Stimulated activated CD4-positive, alpha-beta T cell treated with anti-CD3 and anti-CD28 coated beads, Interleukin-12 subunit alpha, Interleukin-12 subunit beta, amount 100 ng/mL, for 24 hours (primary cell): ENCODE measurements at places on chromosomes 7 and 10.

- DNase-seq: no peak
Measured at GRCh38 chr10:44249490-44249889, 135.4 kb downstream of the CXCL12 start.

DNA sequence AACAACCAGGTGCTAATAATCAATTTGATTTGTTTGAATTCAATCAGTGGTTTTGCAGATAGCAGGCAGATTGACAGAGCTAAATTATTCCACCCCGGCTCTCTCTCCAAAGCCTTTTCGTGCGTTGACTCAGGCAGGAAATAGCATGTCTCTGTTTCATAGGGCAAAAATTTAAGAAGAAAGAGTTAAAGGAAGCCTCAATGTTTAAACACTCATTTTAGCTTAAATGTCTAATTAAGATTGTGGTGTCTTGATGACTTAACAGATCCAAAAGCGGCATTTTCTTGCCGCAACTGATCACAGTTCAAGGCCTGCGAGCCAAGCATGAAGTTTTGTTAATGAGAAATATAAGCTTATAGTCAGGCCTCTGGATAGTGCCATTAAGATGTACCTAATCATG lies 1051.1 kb upstream of the AUTS2 start:
- no peak for DNase-seq

- DNase-seq: no peak
Measured at GRCh38 chr7:21923658-21924057, 22.0 kb downstream of the CDCA7L start.

- DNase-seq: no peak
Measured at GRCh38 chr7:71768450-71768849, 636.5 kb downstream of the GALNT17 start.

GRCh38 chr7:140059273-140060242 lies 3.2 kb downstream of the PARP12 start:
- DNase-seq: no peak

GRCh38 chr7:8433477-8434289 lies at the start of gene NXPH1:
TSS of gene NXPH1 (plus strand) at chr7:8433609.
- DNase-seq: no peak

- DNase-seq: no peak
Measured at GRCh38 chr10:58400609-58401008, 15.4 kb downstream of the TFAM start.

- no peak for DNase-seq
Measured at GRCh38 chr7:50591480-50592438, 26.6 kb upstream of the DDC start.

DNA sequence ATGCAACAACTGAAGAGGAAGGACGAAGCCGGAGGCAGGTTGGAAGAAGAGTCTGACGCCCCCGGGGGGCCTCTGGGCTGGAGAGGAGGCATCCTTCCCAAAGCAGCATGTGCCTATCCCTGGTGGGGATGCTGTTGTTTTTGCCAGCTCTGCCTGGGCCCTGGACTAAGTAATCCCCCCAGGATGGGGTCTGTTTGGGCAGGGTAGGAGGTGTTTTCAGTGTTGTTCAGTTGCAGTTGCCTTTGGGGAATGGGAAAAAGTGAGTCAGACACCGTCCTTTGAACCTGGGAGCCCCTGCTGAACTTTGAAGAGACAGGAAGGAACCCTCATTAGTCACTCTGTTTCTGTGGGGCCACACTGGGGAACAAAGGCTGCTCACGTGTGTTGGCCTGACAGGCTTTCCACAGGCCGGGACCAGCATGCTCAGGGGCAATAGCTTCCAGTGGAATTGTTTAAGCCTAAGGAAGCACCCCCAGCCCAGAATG lies 35.2 kb upstream of the GDF10 start:
- peak; percentile 51 for DNase-seq

GRCh38 chr7:5414916-5415315 lies 8.7 kb downstream of the TNRC18 start:
- no peak for DNase-seq

DNA sequence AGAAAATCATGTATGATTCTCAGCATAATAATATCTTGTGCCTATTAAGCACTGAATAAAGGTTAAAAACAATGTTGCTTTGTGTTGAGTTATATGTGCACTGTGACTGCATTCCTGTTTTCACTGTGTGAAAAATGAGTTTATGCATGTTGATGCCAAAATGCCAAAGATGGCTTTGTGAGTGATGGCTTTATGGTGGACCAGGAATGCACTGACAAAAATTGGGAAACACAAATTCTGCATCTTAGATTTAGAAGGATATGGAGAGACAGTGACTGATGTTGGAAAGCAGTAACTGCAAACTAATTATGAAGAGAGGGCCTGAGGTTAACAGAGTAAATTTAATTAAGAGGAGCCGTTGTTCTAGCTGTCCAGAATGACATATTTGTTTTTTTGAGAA lies 440.4 kb downstream of the KIF20B start:
- no peak for DNase-seq

DNA sequence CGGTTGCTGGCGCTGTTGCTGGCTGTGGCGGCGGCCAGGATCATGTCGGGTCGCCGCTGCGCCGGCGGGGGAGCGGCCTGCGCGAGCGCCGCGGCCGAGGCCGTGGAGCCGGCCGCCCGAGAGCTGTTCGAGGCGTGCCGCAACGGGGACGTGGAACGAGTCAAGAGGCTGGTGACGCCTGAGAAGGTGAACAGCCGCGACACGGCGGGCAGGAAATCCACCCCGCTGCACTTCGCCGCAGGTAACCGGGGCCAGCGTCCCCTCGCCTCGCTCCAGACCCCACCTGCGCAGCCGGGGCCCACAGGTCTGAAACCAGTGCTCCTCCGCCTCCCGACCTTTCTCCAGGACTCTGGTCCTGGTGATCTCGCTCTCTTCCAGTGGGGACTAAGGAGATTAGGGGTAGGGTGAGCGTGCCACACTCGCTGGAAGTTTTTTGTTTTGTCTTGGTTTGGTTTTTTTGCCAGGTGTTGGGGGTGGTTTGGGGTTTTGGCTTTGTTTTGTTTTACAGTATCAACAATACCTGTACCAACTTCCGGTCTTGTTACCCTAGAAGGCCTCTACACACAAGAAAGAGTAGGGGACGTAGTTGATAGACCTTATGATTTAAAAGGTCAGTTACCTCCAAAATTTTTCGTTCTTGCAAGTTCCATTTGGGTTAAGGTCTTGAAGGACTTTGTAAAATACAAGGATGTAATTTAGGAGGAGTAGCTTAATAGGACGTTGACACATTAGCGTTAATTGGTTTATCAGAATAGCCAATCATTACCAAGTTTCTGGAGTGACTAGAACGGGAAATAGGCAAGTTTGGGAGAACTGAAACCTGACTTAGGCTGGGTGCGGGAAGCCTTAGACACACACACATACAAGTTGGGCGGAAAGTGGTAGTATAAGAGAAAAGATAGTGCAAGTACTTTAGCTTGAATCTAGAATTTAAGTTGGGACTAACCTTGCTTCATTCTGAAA lies 704 bp downstream of the TNKS2 start:
- DNase-seq: peak; percentile 20
